ENCODE measurements at places on chromosomes 12 and 14.

DNA sequence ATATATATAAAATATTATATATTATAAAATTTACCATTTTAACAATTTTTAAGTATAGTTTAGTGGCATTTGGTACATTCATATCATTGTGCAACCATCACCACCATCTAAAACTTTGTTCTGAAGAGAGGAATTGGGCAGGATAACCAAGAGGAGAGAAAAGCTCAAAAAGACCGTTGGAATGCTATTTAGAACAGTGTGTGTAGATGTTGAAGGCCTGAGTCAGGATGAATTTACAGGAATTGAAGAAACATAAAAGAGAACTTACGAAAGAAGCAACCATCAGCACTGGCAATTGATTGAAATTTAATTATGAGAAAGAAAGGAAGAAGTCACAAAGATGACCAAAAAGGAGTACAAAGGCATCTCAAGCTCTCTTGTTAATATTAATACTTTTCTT lies 196.9 kb upstream of the PWP1 start:
- H3K36me3 ChIP-seq = no peaks in the 10 kb centered on the region
- peaks cover 95% of the 10 kb centered on the region for H3K4me1 ChIP-seq
- peak overlapping the region; percentile 60 for H3K27ac ChIP-seq
- H3K4me3 ChIP-seq = no peak overlapping the region
- DNase-seq = no peak

- H3K36me3 ChIP-seq = no peaks in the 10 kb centered on the region
- DNase-seq = no peak
- H3K27me3 ChIP-seq = peaks cover 14% of the 10 kb centered on the region
- H3K4me3 ChIP-seq = no peak overlapping the region
- H3K4me1 ChIP-seq = no peaks in the 10 kb centered on the region
- H3K27ac ChIP-seq = no peak overlapping the region
Measured at GRCh38 chr12:10741845-10742244, 18.7 kb upstream of the YBX3 start.

- peaks cover 36% of the 10 kb centered on the region for H3K36me3 ChIP-seq
- DNase-seq = no peak
- H3K27ac ChIP-seq = peak overlapping the region; percentile 100
- peaks cover 28% of the 10 kb centered on the region for H3K4me1 ChIP-seq
- H3K4me3 ChIP-seq = peak overlapping the region; percentile 96
Measured at GRCh38 chr14:92121207-92121669, 268 bp downstream of the NDUFB1 start.

DNA sequence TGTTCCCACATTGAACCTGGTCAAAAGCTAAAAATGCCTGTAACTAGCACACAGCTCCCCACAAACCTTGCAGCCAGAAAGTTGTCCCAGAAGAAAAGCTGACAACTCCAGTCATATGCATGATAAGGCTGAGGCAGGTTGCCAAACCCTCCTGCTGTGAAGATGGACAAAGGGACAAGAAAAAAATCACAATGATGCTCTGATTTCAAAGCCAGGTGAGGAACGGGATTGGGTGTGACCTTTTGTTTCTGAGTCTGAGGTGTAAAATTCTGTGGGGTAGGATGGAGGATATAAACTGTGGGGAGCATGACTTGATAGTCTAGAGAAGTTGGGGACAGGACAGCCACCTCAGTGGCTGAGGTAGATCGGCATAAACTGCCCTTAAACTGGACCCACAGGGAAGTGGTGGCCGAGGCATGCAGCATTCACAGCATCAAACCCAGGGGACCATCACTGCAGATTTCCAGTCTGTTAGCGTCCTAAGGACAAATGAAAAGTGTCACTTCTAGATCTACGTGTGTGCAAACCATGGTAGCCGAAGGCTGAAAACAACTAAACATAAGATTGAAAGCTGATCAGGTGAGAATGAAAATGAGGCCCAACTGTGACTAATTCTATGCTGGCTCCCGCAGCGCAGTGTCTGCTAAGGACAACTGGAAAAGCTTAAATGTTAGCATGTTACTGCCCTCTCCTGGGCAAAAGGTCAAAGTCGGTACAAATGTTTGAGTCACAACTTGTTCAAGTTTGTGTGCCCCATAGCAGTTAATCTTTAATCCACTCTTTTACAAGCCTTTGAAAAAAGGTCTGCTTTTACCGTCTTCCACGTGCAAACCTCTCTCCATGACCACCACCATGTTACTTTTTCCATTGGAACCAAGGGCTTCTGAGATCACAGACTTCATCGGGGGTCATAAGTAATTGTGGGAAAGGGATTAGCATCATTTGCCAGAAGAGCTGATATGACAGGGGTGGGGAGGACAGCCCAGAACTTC lies 39.8 kb downstream of the GRIN2B start:
- peaks cover 18% of the 10 kb centered on the region for H3K4me1 ChIP-seq
- peak; percentile 34 for DNase-seq
- H3K4me3 ChIP-seq = peak overlapping the region; percentile 21
- no peaks in the 10 kb centered on the region for H3K36me3 ChIP-seq

GRCh38 chr14:69232388-69232787 lies 27.6 kb upstream of the GALNT16 start:
- no peaks in the 10 kb centered on the region for H3K4me1 ChIP-seq
- no peaks in the 10 kb centered on the region for H3K27me3 ChIP-seq
- peaks cover 33% of the 10 kb centered on the region for H3K36me3 ChIP-seq
- H3K27ac ChIP-seq = no peak overlapping the region
- no peak for DNase-seq

GRCh38 chr12:124765581-124766489 lies 97.8 kb downstream of the SCARB1 start:
- peaks cover 20% of the 10 kb centered on the region for H3K4me1 ChIP-seq
- no peak overlapping the region for H3K4me3 ChIP-seq
- DNase-seq = no peak
- no peak overlapping the region for H3K27ac ChIP-seq
- H3K36me3 ChIP-seq = peaks cover 6% of the 10 kb centered on the region

GRCh38 chr12:93708952-93709351 lies 31.8 kb downstream of the CRADD start:
- peaks cover 9% of the 10 kb centered on the region for H3K36me3 ChIP-seq
- no peak overlapping the region for H3K27ac ChIP-seq
- peaks cover 4% of the 10 kb centered on the region for H3K27me3 ChIP-seq
- DNase-seq = no peak
- no peak overlapping the region for H3K4me3 ChIP-seq

- peaks cover 83% of the 10 kb centered on the region for H3K4me1 ChIP-seq
- peaks cover 11% of the 10 kb centered on the region for H3K27me3 ChIP-seq
- H3K27ac ChIP-seq = no peak overlapping the region
- H3K36me3 ChIP-seq = no peaks in the 10 kb centered on the region
- H3K4me3 ChIP-seq = no peak overlapping the region
- DNase-seq = no peak
Measured at GRCh38 chr14:104576970-104577332, 2.6 kb upstream of the C14orf180 start.

DNA sequence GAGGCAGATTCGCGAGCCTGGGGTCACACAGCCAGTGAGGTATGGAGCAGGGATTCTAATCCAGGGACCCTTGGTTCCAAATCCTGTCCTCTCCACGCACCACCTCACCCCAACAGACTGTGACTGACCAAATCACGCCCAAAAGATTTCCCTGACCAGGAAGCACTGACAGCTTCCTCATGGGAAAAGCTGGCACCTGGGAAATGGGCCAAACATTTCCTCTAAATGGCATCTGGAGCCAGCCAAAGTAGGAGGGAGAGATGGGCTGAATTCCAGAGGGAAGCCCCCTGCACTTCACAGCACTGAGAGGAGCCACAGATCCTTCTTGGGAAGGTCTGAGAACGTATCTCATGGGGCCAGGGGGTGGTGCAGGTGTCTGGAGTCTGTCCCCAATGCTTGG lies 28.8 kb downstream of the CCDC92 start:
- H3K27ac ChIP-seq = no peak overlapping the region
- H3K36me3 ChIP-seq = peaks cover 59% of the 10 kb centered on the region
- H3K4me3 ChIP-seq = no peak overlapping the region
- peaks cover 42% of the 10 kb centered on the region for H3K4me1 ChIP-seq

- H3K36me3 ChIP-seq = no peaks in the 10 kb centered on the region
- no peak overlapping the region for H3K27ac ChIP-seq
- no peaks in the 10 kb centered on the region for H3K4me1 ChIP-seq
- H3K4me3 ChIP-seq = no peak overlapping the region
- DNase-seq = peak; percentile 68
Measured at GRCh38 chr14:25400607-25401206, 350.8 kb upstream of the STXBP6 start.

DNA sequence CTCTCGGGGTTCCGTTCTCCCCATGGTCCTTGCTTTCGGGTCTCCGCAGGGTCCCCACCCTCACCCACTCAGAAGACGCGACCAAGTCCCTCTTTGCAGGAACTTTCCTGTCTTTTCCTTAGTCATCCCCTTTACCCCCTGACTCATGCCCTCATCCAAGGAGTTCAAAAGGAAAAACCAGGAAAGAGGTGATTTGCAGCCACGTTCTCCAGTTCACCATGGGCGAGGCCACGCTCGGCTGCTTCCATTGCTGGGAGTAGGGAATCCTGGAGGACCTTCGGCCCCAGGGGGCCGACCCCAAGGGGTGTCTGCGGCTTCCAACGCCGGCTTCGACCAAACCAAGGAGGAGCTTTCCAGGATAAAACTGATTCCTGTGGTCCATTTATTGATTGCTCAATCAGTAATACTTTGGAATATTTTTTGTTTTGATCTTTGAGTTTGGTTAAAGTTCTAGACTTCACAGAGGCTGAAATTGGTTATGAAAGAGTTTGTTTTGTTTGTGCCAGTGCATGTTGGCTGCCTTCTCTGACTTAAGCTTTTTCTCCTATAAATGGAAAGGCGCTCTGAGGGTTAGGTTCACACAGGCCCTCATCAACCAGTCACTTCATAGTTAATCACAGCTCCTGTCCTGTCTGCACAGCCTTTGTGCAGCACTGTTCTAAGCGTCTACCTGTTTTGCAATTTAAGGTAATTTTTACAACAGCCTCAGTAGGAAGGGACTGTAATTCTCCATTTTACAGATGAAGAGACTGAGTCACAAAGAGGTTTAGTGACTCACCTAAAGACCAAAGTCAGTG lies 827 bp downstream of the ALDH2 start:
- H3K27ac ChIP-seq = no peak overlapping the region
- peaks cover 5% of the 10 kb centered on the region for H3K36me3 ChIP-seq
- peaks cover 8% of the 10 kb centered on the region for H3K27me3 ChIP-seq
- DNase-seq = peak; percentile 55

DNA sequence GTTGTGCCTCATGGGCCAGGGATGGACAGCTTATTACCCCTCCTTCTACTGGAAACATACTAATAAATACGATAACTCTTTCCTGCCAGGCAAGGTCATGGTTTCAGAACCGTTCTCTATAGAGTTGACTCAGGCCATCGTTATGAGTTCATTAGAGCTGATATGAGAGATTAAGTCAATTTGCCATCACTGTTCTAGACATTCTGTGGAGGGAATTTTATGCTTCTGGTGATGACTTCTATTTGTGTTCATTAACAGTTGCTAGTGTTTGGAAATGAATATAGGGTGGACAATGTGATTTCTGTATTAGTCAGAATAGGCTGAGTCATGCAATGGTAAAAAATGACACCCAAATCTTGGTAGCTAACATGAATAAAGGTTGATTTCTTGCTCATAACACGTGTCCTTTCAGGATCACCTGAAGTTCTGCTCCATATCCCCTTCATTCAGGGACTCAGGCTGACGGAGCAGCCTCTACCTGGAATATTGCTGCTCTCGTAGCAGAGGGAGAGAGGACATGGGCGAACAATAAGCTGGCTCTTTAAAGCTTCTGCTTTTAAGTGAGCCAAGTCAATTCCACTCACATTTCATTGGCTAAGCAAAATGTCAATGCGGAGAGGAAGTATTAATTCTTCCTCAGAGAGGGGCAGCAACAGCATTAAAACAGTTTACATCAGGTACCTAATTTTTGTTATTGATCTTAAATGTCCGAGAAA lies 18.5 kb upstream of the TBPL2 start:
- no peak overlapping the region for H3K27ac ChIP-seq
- peaks cover 3% of the 10 kb centered on the region for H3K27me3 ChIP-seq
- H3K36me3 ChIP-seq = no peaks in the 10 kb centered on the region
- DNase-seq = no peak
- no peak overlapping the region for H3K4me3 ChIP-seq

GRCh38 chr12:8692573-8692972 lies 5.2 kb upstream of the RIMKLB start:
- DNase-seq = peak; percentile 50
- H3K36me3 ChIP-seq = no peaks in the 10 kb centered on the region
- H3K4me1 ChIP-seq = peaks cover 41% of the 10 kb centered on the region
- H3K27ac ChIP-seq = peak overlapping the region; percentile 84
- H3K27me3 ChIP-seq = no peaks in the 10 kb centered on the region
- peak overlapping the region; percentile 58 for H3K4me3 ChIP-seq

DNA sequence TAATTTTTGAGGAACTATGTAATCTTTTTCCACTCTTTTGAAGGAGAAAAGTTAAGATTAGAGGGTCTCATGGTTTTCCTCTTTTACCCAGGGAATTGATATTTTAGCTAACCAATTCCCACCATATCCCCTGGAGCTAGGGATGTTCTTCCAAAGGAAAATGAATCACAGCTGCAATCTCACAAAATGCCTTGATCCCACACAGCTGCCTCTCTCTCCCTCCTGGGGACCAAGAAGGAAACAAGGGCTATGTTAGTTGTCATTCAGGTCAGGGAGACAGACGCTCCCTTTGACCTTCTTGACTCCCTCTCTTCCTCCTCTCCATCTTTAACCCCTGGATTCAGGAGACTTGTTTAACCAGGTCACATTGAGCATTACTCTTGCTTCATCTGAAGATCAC lies 9.5 kb downstream of the DCN start:
- H3K36me3 ChIP-seq = no peaks in the 10 kb centered on the region
- H3K27ac ChIP-seq = peak overlapping the region; percentile 13
- peaks cover 2% of the 10 kb centered on the region for H3K27me3 ChIP-seq

DNA sequence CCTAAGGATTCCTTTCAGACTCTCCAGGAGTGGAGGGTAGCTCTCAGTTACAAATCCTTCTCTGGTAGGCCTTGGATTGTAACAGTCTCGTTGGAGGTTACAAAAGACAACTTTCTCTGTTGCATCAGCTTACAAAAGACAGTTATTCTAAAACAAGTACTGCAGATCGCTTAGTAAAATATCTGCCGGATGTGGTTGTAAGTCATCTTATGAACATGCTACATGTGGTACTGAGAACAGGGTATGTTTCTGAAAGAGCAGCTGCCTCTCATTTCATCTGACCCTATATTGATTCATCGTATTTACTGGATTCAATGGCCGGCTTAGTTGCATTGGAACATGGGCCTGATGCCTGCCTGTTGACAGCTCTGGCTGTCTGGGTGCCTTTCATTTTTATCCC lies 157.4 kb downstream of the PTCSC3 start:
- H3K36me3 ChIP-seq = no peaks in the 10 kb centered on the region
- no peak overlapping the region for H3K4me3 ChIP-seq
- no peak overlapping the region for H3K27ac ChIP-seq
- peaks cover 10% of the 10 kb centered on the region for H3K4me1 ChIP-seq
- no peak for DNase-seq
- H3K27me3 ChIP-seq = peaks cover 15% of the 10 kb centered on the region

GRCh38 chr14:61925732-61926435 lies 163.7 kb downstream of the SNAPC1 start:
- no peak overlapping the region for H3K4me3 ChIP-seq
- H3K27ac ChIP-seq = no peak overlapping the region
- H3K4me1 ChIP-seq = peaks cover 4% of the 10 kb centered on the region
- DNase-seq = no peak
- H3K27me3 ChIP-seq = peaks cover 4% of the 10 kb centered on the region
- no peaks in the 10 kb centered on the region for H3K36me3 ChIP-seq
